Epithelial cell of proximal tubule (primary cell): ENCODE measurements at places on chromosomes 7 and 10. TPM values are rescaled to one million over a fixed set of nuclear protein-coding genes. Genes with fewer than 3 reads are reported as not detected.
A peak's percentile ranks its signal among the peaks of the same experiment; 100 is the strongest.

- peak; percentile 96 for DNase-seq
Observed at GRCh38 chr7:48084727-48085432, 4.2 kb upstream of the UPP1 start.

GRCh38 chr7:36986511-36986933 lies 262.2 kb upstream of the AOAH start:
- DNase-seq: no peak

GRCh38 chr10:11146402-11147171 lies 128.9 kb downstream of the CELF2 start:
- DNase-seq: peak; percentile 30

GRCh38 chr10:52451817-52452216 lies 137.7 kb downstream of the DKK1 start:
- no peak for DNase-seq

The LEP gene
- total RNA-seq: not detected in 2 replicates

- no peak for DNase-seq
Observed at GRCh38 chr10:116138897-116139296, 134.1 kb downstream of the GFRA1 start.

The PAOX gene
- total RNA-seq: 3.6 and 5.6 TPM in 2 replicates

The C10orf67 gene
- 0.40 and 0.43 TPM in 2 replicates for total RNA-seq

The IL6 gene
- 22.4 and 40.4 TPM in 2 replicates for total RNA-seq

GRCh38 chr10:131492211-131492857 lies 180.8 kb upstream of the TCERG1L start:
- DNase-seq: no peak

The UNCX gene
- 0.65 and 1.7 TPM in 2 replicates for total RNA-seq

The FKBP6 gene
- not detected in 2 replicates for total RNA-seq

The SMKR1 gene
- total RNA-seq: 0.94 TPM in 1 of 2 replicates, not detected in the other

- no peak for DNase-seq
Observed at GRCh38 chr7:27184337-27185012, 557 bp downstream of the HOXA11 start.

DNA sequence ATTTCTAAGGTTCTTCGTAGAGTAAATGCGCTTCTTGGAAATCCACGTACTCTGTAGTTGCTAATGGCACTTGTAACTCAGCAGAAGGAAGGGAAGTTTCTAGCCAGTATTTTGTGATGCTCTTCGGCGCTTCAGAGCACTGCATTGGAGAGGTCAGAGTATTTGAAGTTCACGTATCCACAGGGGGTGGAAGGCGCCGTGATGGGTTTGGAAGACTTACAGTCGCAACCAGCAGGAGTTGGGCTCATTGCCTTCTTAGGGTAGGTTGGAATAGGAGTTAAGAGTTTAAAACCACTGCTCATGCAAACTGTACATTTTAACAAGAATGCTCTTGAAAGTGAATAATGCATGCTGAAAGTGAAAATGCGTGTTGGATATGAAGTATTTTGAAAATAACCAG lies 49.1 kb downstream of the SHH start:
- no peak for DNase-seq

The FAM25G gene
- total RNA-seq: not detected in 2 replicates

DNA sequence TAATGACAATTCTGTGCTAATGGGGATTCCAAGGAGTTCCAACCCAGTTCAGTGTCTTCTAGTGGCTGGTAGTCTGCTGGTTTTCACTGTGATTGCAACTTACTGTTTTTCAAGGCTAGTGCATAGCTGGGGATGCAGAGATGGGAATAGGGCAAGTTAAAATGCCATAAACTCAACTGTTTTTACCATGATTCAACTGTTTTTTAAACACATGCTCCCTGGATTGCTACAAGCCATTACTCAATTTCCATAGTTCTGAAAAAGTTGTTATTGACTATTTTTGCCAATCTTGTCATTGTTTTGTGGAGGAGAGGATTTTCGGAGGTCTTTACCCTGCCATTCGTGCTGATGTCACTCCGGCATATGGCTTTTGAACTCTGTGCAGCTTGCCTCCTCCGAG lies 245.3 kb downstream of the SUGCT start:
- no peak for DNase-seq

DNA sequence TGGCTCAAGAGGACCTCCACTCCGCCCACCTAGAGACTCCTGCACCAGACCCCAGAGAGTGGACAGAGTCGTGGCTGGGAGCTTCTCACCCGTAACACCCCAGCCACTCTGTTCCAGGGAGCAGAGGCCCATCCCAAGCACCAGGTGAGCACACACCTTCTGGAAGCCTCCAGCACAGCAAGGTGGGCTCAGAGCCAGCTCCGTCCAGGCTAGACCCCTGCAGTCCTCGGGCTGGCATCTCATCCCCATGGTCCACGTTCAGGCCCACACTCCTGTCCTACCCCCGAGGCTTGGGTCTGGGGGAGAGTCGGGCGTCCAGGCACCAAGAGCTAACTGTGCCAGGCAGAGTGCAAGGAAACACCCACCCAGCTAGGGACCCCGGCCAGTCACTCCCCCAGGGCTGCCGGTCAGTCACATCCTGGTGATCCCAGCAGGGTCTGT lies 13.2 kb downstream of the PDGFA start:
- no peak for DNase-seq

- DNase-seq: no peak
Observed at GRCh38 chr7:141477865-141478264, 73.3 kb upstream of the AGK start.

The SCIN gene
- total RNA-seq: 5.1 and 6.3 TPM in 2 replicates

DNA sequence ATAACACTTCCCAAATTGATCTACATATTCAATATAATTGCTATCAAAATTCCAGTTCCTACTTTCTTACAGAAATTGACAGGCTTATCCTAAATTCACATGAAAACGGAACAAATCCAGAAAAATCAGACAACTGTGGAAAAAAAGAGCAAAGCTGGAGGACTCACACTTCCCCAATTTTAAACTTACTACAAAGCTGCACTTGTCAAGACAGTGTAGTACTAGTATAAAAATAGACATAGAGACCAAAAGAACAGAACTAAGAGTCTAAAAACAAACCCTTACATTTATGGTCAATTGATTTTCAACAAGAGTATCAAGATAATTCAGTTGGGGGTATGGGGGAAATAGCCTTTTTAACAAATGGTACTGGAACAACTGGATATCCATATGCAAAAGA lies 27.5 kb downstream of the LMBR1 start:
- DNase-seq: no peak

- no peak for DNase-seq
Observed at GRCh38 chr10:101041252-101041761, 10.3 kb downstream of the SFXN3 start.

DNA sequence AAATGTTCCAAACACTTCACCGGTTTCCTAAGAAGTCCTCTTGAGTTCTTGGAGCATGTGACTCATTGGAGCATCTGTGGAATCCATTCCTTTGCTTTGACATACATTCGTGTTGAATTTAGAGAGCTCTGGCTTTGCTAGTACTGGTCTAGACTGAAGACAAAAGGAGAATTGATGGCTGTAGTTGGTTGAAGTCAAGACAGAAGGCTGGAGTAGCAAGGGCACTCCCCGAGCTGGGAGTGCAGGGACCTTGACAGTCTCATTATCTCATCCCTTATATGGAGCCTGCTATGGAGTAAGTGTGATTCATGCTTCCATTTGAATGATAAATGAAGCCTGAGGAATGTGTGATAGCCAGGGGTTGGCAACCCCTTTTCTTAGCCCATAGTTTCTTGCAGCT lies 1249.1 kb downstream of the TYW1 start:
- DNase-seq: peak; percentile 16

GRCh38 chr7:85405016-85405902 lies 218.4 kb upstream of the SEMA3D start:
- no peak for DNase-seq

The ITPRID1 gene
- total RNA-seq: not detected in 2 replicates

DNA sequence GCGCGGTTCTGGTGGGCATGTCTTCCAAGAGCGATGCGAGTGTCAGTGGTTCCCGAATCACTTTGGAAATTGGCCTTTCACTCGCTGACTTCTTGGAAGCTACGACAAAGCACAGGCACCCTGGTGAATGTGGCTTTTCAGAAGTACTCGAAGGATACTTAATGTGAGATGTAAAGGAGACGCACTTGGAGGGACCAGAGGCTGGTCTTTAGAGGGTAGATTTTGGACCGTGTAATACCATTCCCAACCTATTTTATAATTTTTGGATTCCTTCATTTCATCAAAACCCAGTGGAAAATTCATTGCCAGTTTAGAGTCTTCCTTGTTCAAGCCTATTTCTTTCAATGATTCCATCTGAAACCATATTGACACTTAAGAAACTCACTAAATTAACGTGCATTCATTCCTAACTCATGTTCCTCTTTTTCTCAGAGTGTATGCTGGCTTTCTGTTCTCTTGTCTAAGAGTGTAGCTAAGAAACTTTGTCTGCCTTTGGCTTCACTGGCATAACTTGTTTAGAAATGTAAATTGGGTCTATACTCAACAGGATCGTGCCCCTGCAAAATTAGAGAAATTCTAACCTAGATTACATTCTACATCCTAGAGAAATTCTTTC lies 645 bp upstream of the COPG2 start:
- DNase-seq: no peak

- DNase-seq: no peak
Observed at GRCh38 chr10:62108759-62109586, 159.7 kb downstream of the RTKN2 start.

DNA sequence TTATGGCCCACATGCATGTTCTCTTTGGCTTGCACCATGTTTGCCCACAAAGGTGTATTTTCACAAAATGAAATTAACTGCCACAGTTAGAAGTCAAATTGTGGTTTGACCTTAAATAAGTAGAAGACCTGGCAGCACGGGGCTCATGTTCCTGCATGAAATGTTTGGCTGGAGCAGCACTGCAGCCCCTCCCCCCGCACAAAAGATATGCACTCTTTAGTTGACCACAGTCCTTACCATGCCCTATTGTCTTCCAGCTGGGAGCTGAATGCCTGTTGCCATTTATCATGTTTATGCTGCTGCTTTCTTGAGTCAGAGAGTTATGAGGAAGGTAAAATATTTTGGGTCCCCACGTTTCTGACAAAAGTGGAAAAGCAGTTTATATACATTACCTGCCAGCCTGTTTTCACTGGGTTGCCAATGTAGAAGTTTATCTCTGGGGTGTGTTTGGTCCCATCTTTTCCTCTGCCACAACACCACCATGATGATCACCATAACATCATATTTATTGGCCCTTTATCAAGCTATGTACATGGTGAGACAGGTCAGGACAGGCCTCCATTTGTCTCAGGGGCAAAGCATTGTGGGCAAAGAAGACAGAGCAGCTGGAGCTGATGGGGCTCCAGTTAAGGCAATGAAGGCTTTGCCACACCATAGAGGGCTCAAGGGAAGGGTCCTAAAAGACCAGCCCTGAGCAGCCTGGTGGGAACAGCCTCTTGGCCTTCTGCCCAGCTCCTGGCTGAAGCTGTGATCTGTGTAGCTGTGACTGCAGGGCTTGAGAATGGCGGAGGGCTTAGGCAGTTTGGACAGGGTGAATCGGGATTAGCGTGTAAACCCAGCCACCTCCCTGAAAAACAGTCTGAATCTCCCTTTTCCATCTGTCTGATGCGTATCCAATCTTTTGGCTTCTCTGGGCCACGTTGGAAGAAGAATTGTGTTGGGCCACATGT lies 5.4 kb downstream of the PRF1 start:
- DNase-seq: no peak

DNA sequence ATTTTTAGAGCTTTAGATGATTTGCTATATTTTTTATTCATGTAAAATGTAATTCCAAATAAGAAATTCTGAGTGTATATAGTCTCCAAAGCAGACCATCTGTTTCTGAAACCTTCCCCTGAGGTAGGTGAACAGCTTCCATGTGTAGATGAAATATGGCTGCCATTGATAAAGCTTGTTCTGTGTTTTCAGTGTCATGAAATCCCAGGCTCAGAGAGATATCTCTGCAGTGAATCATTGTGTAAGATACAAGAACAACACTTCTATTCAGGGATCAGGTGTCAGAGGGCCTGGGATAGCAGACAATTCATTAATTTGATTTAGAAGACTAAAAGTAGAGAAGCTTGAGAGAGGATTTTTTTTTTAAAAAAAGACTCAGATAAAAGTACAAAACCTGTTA lies 29.1 kb downstream of the ACTA2 start:
- no peak for DNase-seq

The DNAJC12 gene
- 0.17 and 2.2 TPM in 2 replicates for total RNA-seq

The CTAGE6 gene
- total RNA-seq: 0.06 TPM in 1 of 2 replicates, not detected in the other

GRCh38 chr10:97003151-97003803 lies 171.2 kb downstream of the LCOR start:
- no peak for DNase-seq

DNA sequence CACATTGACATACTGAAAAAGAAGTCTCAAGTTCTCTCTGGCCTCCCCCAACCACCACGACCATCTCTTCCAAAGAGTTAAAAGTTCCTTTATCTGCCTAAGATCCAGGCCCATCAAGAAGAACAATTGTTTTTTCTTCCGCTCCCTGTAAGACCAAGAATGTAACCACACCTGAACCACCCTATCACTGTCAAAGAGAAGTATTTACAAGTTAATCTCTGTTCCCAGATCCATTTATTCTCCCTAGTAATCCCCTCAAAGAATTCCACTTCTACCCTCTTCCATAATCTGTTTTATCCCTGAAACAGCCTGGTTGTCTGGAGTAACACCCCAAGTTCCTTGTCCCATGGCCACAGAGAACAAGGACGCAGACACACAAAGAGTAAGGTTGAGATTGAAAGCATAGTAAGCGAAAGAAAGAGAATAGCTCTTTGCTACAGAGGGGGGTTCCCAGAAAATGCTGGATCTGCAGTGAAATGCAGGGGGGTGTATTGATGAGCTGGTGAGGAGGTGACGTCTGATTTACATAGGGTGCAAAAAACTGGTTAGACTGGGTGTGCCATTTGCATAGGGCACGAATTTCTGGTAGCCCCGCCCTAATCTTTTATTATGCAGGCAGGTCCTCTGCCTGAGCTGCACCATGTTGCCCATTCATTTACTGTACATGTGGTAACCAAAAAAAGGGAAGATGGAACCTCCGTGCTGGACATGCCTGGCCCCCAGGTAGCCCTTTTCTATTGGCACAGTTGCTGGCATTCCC lies 122.0 kb downstream of the SKIDA1 start:
- DNase-seq: no peak

- DNase-seq: no peak
Observed at GRCh38 chr7:18467011-18467410, 28.5 kb upstream of the HDAC9 start.

DNA sequence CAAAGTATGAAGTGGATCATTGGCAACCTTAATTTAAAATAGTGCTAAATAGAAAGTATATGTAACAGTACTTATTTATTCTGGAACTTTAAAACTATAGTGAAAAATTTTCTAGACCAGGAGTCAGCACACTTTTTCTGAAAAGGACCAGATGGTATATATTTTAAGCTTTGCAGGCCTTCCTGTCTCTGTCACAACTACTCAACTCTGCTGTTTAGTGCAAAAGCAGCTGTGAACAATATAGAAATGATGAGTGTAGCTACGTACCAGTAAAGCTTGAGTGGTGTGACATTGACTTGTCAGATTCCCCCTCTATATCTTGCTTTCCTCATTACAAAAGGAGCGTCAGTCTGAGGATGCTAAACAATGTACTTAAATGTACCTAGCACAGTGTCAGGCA lies 88.1 kb upstream of the IGFBP3 start:
- no peak for DNase-seq

The FAM131B gene
- total RNA-seq: 0.29 and 1.5 TPM in 2 replicates

DNA sequence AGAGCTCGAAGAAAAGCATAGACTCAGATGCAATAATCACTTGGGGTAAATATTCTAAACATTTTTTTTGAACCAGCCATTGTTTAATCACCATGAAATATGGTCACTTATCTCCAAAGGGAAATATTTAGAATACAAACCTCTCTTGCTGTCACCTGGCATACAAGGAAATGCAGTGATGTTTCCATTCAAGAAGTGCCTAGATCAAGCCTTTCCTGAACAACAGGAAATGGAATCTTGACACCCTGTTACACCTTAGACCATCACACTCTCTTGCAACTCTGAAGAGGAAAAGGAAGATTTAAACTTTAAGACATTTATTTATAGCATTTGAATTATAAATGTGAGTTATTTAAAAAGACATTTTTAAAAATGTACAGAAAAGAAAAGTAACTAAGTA lies 263.0 kb upstream of the BMPER start:
- DNase-seq: no peak

The CPA2 gene
- total RNA-seq: 0.14 TPM in 1 of 2 replicates, not detected in the other
